ENCODE measurements at places on chromosomes 4 and X.
A peak's percentile ranks its signal among the peaks of the same experiment; 100 is the strongest.

GRCh38 chr4:3707423-3708102, 58.6 kb upstream of the ADRA2C start:
- no peak for DNase-seq

- no peak for DNase-seq
Observed at GRCh38 chr4:139854668-139855403, 189.2 kb downstream of the MGST2 start.

- no peak for DNase-seq
Observed at GRCh38 chrX:120120223-120120622, 4.5 kb upstream of the RHOXF1 start.

DNA sequence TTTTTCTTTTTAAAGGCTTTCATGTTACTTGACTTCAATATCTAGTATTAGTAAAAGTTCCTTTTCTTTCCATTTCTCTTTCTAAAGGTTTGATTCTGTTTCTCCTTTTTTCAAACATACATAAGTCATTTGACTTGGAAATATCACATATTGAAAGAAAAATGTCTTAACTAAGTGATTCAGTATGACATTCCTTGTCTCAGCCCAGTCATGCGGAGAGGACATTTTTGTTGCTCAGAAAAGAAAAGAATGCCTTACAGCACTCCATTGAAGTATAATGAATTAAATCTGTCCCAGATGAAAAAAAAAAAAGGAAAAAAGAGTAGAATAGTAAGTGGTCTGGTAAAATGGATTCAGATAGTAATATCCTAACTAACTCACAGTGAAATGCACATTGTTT, 466.1 kb downstream of the ADGRL3 start:
- DNase-seq, result no peak

GRCh38 chr4:15684498-15684897, 2.9 kb downstream of the FAM200B start:
- DNase-seq, result no peak

GRCh38 chr4:85681921-85682320, 207.0 kb downstream of the ARHGAP24 start:
- DNase-seq, result no peak

DNA sequence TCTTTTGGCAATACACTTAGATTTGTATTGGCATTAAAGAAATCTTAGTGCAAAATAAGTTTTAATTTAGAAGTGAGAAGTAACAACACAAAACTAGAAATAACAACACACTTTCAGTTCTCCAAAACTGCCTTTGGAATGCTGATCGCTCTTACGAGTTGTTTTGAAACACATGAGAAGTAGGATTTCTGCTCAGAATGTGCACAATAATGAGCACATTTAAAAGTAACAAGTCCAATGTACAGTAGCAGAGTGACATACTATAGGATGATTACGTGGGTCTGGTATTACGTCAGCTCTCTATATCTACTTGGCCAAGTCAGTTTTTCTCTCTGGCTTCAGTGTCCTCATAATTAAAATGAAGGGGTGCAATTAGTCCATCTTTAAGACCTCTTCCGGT, 164.8 kb downstream of the CHM start:
- DNase-seq, result no peak

DNA sequence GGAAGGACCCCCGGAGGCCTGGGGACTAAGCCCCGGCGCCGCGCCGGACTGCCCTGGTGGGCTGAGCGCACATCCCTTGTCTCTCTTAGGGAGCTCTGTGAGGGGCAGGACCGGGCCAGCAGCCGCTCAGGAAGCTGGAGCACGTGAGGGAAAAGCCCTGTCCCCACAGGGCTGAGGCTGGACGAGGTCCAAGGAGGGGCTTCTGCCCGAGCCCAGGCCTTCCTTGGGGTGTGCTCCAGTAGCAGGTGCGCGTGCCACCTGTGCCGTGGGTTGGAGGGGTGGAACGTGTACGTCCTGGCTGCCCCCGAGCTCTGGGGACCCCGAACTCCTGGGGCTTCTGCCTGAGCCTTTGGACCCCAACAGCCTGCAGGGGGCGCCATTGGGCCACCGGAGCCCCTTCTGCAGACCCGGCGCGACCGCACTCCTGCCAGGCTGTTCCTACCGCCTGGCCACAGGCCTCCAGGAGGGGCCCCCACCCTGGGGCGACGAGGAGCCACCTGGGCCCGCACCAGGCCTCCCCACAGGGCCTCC, 27.2 kb downstream of the TACC3 start:
- peak; percentile 23 for DNase-seq

GRCh38 chr4:112521123-112522023, 5.4 kb upstream of the NEUROG2 start:
- no peak for DNase-seq

GRCh38 chrX:30876367-30876766, 12.7 kb downstream of the TAB3 start:
- no peak for DNase-seq

- no peak for DNase-seq
Observed at GRCh38 chrX:2897311-2897689, 31.8 kb downstream of the ARSD start.

Data from anterior cingulate cortex (tissue), 58 donors.